ENCODE measurements at places on chromosomes 1 and 21. TPM values are rescaled to one million over a fixed set of nuclear protein-coding genes. Genes with fewer than 3 reads are reported as not detected.

TNFSF4 gene
- 0.45 TPM for total RNA-seq

NTMT2 gene
- total RNA-seq: not detected

CD1B gene
- total RNA-seq: not detected

DNA sequence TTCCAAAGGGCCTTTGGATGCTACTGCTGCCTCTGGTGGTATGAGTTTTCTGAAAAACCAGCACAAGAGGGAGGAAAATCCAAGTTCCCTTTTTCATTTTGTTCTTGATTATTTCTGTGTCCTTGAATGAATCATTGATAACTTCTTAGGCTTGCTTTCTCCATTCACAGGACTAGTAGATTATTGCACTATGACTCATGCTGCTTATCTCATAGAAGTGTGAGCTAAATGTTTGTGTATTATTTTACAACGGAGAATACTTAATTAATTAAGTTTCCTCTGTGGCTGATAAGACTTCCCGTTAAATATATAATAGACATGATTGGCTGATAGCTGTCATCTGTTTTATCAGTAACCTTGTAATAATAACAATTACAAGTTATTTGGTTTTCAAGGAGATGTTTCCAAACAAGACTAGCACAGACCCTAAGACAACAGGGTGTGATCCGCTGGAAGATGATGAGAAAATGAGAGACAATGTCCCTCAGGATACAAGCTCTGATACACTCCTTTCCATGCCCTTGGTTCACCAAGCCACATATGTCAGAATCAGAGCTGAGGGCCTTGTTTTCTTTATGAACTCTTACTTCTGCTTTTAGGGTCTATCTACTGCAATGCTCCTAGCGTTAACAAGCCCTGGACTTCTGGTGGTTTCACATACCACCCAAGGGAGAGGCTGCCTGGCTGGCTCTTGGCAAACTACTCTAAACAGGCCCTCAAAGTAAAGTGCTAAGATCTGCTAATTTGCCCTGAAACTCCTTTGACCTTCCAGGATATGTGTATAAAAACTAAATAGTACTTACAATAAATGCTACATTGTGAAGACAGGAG is 1078.3 kb downstream of the TTLL7 start:
- no peak for DNase-seq

DNA sequence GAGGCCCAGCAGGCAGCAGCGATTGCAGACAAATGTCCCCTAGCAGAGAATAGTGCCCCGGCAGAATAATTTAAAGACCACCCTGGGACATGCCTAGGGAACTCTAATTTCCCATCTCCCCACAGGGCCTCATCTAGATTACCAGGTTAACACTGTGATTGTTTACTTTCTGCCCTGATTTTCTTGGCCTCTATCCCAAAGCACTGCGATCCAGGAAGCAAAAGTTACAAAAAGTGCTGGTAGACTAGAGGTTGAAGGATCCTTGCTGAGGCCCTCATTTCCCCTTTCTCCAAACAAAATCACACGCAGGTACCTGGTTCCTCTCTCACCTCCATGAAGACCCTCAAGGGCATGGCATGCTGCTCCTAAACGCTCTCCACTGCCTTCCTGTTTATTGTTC is 229.7 kb downstream of the C1orf94 start:
- no peak for DNase-seq

DNA sequence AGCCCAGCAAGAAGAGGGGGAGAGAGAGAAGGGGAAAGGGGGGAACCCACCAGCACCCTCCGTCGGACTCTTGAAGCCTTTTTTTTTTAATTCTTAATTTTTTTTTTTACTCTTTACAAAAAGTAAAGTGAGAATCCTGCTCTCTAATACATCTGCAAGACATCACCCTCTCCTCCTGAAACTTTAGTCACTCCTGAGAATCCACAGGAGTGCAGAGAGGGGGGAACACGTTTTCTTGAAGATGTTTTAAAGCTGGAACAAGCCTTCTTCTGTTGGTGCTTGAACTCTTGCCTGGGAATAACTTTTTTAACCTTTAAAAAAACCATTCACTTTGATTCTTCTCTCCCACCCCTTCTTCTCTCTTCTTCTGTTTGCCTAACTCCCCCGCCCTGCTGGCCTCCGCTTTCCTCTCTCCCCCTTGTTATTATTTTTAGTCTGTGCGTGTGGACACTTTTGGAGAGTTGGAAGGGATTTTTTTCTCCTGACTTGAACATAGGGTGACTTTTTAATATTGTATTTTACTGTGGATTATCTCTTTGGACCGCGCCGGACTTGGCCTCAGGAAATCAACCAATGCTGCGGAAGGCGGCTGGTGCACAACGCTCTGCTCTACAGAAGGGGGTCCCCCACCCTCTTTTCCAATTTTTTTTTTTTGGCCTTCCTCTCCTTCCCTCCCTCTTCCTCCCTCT is 383 bp upstream of the PRRX1 start:
- no peak for DNase-seq

DNA sequence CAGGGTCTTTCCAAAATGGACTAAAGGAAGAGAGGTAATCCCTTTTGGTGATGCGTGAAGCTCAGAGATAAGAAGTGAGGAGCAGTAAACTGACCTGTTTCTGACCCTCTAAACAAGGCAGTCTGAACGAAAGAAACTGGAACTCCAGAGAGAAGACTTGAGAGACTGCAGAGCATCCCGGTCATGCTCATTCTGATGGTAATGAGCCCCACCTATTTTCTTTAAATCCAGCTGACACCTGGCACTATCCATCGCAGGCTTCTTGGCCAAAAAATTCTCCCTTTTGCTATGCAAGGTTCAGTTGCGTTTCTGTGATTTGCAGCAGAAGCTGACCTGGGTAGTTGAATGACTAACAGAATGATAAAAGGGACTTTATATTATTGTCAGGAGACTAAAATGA is 105.9 kb upstream of the KCNK2 start:
- no peak for DNase-seq

DNA sequence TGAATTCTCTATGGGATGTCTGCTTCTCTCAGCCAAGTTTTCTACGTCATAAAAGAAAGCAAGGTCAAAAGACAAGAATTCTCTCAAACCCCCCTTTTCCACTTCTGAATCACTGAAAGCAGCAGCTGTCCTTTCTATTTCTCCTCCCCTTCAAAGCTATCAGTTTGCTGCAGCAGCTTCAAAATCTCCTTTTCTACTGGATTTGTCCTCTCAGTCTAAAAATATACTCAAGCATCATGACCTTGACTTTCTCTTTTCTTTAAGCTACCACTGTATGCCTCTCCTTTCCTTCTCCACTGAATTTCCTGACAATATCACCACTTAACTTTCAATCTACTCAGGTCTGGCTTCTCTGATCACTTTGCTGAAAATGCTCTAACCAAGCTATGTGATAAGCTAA is 1.9 kb downstream of the WDR64 start:
- no peak for DNase-seq

GRCh38 chr1:66245691-66246090 is 288.3 kb upstream of the SGIP1 start:
- DNase-seq: no peak
